Esophagus muscularis mucosa (tissue), 4 donors: ENCODE measurements at places on chromosomes 6 and 20. TPM values are rescaled to one million over a fixed set of nuclear protein-coding genes. Genes with fewer than 3 reads are reported as not detected.

UBE2J1 gene
- 31.0 TPM for total RNA-seq

FAM209A gene
- total RNA-seq: not detected

COL9A3 gene
- 22.4 TPM for total RNA-seq

HSF2 gene
- 29.9 TPM for total RNA-seq

TGM3 gene
- not detected for total RNA-seq

EDN3 gene
- total RNA-seq: 3.7 TPM

BNIP5 gene
- total RNA-seq: not detected

GATA5 gene
- 0.46 TPM for total RNA-seq

ZNF334 gene
- total RNA-seq: 2.5 TPM

SLC29A1 gene
- total RNA-seq: 142 TPM

TMEM200A gene
- total RNA-seq: 1.0 TPM

EBF4 gene
- total RNA-seq: 29.8 TPM

CDH22 gene
- 0.42 TPM for total RNA-seq

SIRPD gene
- not detected for total RNA-seq

DEFB124 gene
- not detected for total RNA-seq

NKX2-2 gene
- total RNA-seq: not detected

SLC22A7 gene
- not detected for total RNA-seq

PLAGL1 gene
- 11.8 TPM for total RNA-seq

SLC35D3 gene
- total RNA-seq: not detected

PPP1R18 gene
- total RNA-seq: 62.3 TPM

ARHGAP40 gene
- not detected for total RNA-seq

RSPO4 gene
- 0.06 TPM for total RNA-seq

NDRG3 gene
- 22.6 TPM for total RNA-seq

PPP1R16B gene
- total RNA-seq: 5.2 TPM

MCHR2 gene
- total RNA-seq: not detected

SLC22A1 gene
- 0.52 TPM for total RNA-seq

PLN gene
- 431 TPM for total RNA-seq

SSTR4 gene
- total RNA-seq: not detected

PHACTR1 gene
- 0.83 TPM for total RNA-seq

PM20D2 gene
- total RNA-seq: 27.6 TPM

ALDH8A1 gene
- 2.6 TPM for total RNA-seq

ANGPT4 gene
- 0.46 TPM for total RNA-seq

ACSS1 gene
- 55.2 TPM for total RNA-seq

PXDC1 gene
- total RNA-seq: 111 TPM

DNAH8 gene
- under 0.01 TPM for total RNA-seq

LY6G5B gene
- total RNA-seq: 3.3 TPM

OR2H1 gene
- not detected for total RNA-seq
